ENCODE measurements at places on chromosomes 13 and 19. TPM values are rescaled to one million over a fixed set of nuclear protein-coding genes. Genes with fewer than 3 reads are reported as not detected.

SLC17A7 gene
- total RNA-seq = 0.20 TPM

RUVBL2 gene
- 328 TPM for total RNA-seq

LYPD5 gene
- not detected for total RNA-seq

UHRF1 gene
- total RNA-seq = 51.8 TPM

ZSCAN1 gene
- not detected for total RNA-seq

GEMIN7 gene
- 15.8 TPM for total RNA-seq

DIAPH3 gene
- total RNA-seq = 22.7 TPM

FBXO46 gene
- 14.7 TPM for total RNA-seq

TMEM145 gene
- 0.98 TPM for total RNA-seq

ADPRHL1 gene
- 3.9 TPM for total RNA-seq
